ENCODE measurements at places on chromosomes 6 and 20.

- DNase-seq, result no peak
Observed at GRCh38 chr6:42162384-42162783, 10.8 kb upstream of the GUCA1A start.

DNA sequence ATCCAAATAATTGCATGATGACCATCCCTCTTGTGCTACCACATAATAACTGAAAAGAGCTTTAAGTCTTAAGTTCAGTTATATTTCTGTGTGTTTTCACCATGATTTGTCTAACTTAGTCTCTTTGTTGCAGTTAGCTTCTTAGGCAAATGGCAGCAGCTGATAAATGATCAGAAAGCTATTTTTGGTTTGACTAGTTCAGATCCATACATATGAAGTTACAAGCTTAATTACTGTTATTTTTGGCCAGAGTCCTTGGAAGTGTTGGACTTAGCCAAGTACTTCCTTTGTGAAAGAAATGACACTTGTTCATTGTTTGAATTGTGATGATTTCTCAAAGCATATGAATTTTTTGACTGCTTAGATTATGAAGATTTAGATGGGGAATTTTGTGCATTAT lies 54.2 kb downstream of the HIVEP1 start:
- peak; percentile 48 for DNase-seq

DNA sequence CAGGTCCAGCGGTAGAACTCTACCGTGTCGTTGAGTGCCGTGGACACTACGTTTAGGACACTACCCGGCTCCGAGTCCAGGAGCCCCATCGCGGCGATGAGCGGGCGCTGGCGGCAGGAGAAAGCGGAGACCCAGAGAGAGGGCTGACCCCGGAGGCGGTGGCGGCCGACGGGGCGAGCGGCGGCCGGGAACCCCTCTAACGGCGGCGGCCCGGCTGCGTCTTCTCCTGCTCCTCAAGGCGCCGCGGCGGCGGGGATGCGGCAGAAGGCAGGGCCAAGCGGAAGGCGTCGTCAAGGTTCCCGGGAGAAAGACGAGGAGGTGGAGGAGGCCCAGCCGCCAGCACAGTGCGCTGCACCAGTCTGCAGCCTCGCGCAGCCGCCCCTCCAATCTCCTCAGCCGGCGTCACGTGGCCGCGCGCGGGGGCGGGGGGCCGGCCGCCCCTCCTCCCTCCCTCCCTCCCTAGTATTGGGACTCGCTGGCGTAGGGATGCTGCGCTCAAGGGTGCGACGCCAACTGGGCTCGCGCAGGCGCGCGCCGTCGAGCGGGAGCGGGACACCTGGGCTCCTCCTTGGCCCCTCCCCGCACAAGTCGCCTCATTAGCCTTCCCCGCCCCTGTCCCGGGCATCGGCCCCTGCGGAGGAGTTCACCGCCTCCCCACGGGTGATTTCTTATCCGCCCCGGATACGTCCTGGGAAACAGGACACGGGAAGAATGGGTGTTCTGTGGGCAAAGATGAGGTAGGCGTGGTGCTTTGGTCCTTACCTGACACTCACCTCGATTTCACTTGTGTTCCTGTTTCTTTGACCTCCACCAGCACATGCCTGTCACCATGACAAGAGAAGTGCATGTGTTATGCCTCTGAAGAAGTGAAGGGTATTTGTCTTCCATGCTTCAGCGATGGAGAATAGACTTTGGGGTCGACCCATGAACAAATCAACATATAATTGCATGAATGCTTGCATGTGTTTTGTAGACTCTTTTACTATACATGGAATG lies at the start of gene ELOVL4:
ELOVL4 (minus strand) TSS at position 363 of the 996 bp plus-strand sequence; CDS start at position 89, 274 bp downstream.
- peak; percentile 23 for DNase-seq

GRCh38 chr6:12909833-12910232 lies 193.3 kb downstream of the PHACTR1 start:
- DNase-seq, result no peak

DNA sequence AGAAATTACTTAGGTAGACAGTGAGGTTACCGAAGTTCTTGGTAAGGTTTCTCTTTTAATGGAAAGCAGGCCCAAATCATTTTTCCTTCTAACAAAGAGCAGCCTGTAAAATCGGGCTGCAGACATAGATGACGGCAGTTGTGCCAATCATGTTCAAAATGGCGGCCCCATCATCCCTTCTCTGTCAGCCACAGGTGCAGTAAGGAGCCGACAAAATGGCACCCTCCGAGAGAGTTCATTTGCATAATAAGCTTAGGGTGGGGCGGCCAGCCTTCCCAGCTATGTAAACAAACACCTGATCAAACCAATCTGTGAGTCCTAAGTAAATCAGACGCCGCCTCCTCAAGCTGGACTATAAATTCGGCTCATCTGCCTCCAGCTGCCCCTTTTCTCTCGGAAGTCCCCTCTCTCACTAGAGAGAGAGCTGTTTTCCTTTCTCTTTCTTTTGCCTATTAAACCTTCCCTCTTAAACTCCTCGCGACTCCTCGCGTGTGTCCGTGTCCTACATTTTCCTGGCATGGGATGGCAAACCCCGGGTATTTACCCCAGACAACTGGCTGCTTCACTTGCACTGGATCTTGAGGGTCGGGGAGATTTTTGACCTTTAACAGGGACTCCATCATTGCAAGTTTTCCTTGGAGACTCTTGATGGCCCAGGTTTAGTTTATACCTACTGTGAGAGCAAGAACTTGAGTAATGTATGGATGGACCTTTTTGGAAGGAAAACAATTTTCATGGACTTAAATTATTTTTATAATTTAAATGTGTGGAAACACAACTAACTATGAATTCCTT lies 8.9 kb upstream of the DDR1 start:
- no peak for DNase-seq

- DNase-seq, result no peak
Observed at GRCh38 chr6:162538643-162539064, 188.9 kb downstream of the PRKN start.

DNA sequence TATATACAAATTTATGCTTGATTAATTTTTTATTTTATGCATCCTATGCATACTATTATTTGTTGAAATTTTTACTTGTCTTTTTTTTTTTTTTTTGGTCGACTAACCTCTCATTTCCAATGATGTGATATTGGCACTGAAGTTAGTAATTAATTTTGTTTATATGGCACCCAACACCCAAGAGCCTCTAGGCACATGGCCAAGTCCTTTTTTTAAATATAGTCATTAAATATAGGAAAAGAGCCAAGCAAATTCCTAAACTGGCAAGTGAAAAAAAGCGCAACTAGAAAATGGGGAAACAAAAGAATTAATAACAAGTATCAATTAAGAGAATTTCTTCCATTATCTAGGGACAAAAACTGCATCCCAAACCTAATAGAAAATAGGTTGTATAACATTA lies 85.5 kb upstream of the HS3ST5 start:
- no peak for DNase-seq

GRCh38 chr6:138382498-138383265 lies 5.0 kb downstream of the SMIM28 start:
- DNase-seq, result no peak

DNA sequence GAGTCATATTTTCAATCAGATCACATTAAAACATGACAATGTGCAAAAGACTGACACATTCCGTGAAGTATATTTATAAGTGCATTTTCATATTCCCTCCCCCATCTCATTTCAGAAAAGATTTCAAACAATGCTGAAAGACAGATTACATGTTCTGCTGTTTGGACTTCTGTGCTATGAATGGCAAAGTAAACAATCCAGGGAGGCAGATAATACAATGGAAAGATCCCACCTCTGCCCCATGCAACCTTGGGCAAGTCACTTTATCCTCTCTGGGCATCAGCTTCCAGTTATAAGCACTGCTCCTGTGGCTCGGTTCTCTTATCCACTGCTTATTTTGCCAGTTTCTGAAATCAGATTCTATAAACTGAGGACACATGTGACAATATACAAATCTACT lies 110.2 kb downstream of the RCAN2 start:
- no peak for DNase-seq

DNA sequence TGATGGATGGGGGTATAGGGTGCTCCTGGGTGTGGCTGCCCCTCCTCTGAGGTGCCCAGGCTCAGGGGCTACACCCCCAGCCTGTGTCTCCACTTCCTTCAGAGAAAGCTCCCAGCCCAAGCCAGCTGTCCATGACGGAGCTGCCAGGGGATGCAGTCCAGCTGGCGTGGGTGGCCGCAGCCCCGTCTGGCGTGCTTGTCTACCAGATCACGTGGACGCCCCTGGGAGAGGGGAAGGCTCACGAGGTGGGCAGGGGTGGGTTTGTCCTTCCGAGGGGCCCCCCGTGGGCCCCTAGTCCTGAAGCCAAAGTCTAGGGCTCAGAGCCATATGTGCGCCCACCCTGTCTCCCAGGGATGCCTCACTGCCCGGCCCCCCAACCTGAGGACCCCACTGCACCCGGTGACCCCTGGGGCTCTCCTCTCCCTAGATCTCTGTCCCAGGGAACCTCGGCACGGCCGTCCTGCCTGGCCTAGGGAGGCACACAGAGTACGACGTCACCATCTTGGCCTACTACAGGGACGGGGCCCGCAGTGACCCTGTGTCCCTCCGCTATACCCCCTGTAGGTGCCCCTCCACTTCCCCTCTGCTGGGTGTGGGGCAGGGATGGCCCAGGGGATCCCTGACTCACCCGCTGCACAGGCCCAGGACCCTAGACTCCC lies 19.8 kb downstream of the COL20A1 start:
- no peak for DNase-seq

- no peak for DNase-seq
Observed at GRCh38 chr6:141729146-141729545, 403.6 kb upstream of the GJE1 start.

DNA sequence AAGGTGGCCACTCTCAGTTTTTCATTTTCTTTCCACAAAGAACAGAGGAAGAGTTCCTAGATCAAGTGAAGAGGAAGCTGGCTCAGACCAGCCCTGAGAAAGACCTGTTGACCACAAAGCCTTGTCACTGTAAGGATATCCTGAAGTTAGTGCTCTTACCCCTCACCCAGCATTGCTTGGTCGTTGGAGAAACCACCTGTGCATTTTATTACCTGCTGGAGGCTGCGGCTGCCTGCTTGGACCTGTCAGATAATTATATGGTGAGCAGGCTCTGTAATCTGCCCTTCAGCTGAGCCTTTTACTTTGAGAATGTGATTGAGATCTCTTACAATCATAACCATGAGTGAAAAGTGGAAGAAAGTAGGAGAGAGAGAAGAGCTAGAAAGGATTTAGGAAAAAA lies 21.9 kb downstream of the TREML1 start:
- no peak for DNase-seq

DNA sequence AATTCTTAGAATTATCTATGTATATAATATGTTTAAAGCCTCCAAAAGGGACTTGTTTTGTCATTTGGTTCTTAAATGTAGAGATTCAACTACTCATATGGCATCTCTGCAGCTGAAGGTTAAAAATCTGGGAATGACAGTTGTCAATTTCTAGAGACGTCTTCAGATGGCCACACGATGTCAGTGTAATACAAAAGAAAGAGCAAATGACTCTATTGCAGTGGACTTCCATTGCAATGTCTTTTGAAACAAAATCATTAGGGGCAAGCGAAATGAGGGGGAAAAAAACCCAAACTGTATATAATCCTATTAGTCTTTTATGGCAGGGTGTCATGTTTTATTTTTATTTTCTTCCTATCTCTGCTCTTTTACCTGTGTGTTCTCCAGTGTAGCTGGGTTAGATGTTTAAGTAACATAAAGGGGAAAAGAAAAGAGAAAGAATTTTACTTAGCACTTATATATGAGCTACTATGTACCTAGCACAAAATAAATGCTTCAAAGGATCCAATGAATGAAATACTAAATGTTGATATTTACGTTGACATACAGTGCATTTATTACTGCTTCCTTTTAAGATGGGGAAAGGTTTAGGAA lies 26.2 kb downstream of the CCN2 start:
- DNase-seq, result peak; percentile 38

GRCh38 chr6:136508725-136509392 lies 41.4 kb downstream of the MAP7 start:
- DNase-seq, result no peak

GRCh38 chr6:157089851-157090250 lies 233.5 kb downstream of the TMEM242 start:
- DNase-seq, result no peak

DNA sequence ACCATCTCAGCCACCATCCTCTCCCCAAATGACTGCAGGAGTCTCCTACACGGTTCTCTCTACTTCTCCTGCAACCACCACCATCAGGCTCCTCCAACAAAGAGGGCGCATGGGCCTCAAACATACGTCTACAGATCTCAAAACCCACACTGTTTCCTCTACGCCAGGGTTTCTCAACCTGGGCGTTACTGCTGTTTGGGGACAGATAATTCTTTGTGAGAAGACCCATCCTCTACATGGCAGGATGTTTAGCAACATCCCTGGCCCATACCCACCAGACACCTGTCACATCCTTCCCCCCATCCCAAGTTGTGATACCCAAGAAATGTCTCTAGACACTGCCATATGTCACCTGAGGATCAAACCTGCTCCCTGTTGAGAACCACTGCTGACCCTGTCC lies 45.0 kb downstream of the ELMO2 start:
- DNase-seq, result no peak

DNA sequence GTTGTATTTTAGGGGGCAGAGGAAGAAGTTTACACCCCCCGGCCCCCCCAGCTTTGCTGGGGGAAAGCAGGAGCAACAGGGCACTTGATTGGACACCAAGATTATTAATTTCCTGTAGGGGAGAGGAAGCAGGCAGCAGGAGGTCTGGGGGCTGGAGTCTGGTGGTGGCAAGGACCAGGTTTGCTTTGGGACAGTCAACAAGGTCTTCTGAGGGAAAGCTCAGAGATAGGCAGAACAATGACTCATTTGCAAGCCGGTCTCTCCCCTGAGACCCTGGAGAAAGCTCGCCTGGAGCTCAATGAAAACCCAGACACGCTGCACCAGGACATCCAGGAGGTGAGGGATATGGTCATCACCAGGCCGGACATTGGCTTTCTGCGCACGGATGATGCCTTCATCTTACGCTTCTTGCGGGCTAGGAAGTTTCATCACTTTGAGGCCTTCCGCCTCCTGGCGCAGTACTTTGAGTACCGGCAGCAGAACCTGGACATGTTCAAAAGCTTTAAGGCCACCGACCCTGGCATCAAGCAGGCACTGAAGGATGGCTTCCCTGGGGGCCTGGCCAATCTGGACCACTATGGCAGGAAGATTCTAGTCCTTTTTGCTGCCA lies 1.6 kb downstream of the CLVS2 start:
- no peak for DNase-seq

DNA sequence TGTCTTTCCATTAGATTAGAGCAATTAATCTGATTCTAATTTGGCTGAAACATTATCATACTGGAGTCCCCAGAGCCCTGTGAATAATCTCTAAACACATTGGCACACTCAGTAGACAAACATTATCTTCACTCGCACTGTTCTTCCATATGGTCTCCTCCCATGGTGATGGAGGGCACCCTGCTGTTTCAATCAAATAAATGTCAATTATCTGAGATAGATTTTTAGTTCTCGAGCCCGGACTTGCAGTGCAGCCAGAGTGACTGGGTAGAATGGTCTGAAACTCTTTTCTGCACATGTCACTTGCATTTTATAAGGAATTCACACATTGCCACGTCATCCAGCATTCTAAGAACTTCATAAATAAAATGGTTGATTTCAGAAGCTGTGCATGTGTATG lies 90.6 kb upstream of the MAP3K7 start:
- no peak for DNase-seq

DNA sequence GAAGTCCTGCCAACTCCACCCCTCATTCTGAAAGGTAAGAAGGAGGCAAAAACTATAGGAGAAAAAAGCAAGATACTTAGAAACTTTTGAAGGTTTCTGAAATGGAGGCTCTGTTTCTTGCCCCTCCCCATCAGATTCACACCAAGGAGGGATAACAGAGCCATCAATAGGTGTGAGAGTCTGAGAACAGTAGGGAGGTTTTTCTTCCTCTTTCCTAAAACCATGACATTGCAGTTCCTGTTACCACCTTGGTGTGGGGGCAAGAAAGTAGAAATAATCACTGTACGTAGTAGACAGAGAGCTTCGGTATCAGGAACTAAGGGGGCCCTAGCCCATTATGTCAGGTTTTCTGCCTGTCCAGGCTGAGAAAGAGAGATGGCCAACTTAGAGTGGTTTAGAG lies 333.3 kb upstream of the SYNCRIP start:
- no peak for DNase-seq

All from astrocyte of the cerebellum (primary cell).